AML-193 (cell line): ENCODE measurements at places on chromosomes 11 and 22.

DNA sequence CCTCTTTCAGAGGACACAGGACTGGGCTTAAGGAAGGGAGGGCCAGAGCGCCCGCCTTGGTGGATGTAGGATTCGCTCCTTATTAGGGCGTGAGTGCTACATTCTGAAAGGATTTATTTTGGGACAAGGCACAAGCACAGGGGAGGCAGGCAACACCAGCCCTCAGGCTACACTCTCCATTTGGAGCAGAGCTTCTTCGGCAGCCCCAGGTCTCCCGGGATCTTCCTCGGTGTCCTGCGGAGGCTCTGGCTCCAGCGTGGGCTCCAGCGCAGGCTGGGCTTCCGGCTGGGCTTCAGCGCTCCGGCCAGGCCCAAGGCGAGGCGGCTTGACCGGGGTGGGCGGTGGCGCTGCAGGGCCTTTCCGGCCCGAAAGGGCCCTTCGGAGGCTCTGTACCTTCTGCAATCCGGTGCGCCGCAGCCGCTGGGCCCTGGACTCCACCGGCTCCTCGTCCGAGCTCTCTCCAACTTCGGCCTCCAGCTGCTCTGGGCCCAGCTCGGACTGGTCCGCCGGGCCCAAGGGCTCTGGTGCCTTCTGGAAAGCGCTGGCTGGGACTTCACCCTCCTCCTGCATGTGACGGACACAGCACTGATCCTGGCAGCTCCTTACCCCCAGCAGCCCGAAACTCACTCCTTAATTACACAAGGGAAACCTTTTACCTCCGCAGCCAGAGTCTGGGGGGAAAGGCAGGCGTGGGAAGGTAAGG, 1.1 kb downstream of the CAVIN3 start:
- DNase-seq, result no peak

DNA sequence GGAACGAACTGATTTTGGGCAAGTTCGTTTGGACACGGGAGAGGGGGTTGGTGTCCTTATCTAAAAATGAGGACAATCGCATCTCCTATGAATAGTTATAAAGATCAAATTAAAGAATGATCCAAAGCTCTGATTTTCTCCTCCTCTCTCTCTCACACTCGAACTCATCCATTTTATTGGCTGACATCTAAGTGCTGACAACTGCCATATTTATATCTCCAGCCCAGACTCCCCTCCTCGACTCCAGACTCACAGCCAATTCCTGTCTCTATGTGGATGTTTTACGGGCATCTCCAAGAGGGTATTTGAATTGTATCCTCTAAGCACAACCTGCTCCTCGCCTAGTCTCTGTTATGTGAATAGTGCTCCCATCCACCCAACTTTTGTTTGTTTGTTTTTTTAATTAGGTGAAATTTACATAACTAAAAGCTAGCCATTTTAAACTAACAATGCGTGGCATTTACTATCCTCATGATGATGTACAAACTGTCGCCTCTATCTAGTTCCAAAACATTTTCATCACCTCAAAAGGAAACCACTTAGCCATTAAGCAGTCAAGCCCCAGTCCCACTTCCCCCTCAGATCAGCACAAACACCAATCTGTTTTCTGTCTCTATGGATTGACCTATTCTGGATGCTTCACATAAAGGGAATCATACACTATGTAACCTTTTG, 4.0 kb downstream of the SYN3 start:
- DNase-seq, result no peak

DNA sequence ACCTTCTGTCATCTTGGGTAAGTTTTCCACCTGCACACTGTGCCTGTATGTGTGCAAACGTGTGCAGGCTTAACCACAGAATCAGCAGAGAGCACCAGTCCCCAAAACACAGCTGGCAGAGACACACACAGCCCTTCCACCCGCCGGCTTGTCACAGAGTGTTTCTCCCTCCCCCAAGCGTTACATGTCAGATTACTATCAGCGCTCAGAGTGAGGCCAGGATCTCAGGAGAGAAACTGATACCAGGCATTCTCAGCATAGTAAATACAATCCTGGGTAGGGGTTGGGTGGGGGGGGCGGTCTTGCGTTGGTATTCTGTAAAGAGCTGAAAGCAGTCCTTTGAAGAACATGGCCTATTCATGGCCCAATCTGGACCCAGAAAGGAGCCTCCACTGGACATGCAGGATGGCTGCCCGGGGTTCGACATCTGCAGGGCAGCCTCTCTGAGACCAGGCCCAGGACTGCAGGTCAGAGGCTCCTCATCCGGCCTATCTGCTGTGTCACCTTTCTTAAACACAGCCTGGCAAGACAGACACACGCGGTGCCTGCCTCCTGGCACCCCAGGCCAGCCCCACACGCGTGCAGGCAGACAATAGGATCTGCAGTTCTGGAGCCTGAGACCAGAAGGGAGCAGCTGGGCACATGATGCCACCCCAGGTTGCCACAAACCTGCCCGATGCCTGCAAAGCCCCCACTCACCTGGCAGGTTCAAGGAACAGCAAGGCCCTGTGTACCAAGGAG, 1.7 kb downstream of the OSBPL5 start:
- DNase-seq, result no peak

DNA sequence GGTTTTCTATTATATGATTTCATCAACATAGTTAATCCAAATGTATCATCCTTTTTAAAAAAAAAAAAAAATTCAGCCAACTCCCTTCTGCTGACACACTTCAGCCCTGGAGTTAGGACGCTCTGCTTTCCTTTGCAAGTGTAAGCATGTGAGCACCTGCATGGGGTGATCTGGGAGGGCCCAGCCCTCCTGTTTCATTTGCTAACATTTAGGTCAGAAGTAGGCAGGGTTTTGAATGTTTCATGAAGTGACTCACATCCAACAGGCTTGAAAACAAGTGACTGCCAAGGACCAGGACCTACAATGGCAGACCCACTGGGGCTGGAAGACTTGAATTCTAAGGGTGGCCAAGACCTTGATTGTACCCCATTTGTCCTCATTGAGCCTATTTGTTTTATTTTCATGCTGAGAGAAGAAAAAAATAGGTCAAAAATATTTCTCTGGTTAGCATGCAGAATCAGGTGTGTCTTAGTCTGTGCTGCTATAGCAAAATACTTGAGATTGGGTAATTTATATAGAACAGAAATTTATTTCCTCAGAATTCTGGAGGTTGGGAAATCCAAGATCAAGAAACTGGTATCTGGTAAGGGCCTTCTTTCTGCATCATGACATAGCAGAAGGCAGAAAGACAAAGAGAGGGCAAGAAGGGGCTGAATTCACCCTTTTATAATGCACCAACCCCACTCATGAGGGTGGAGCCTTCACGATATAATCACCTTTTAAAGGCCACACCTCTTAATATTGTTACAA, 137.6 kb downstream of the CD44 start:
- DNase-seq, result no peak

GRCh38 chr11:2462986-2463765, 18.4 kb downstream of the KCNQ1 start:
- DNase-seq, result no peak

- DNase-seq, result no peak
These were observed 20.1 kb upstream of the ST3GAL4 start for GRCh38 chr11:126335463-126335760.
